Spinal cord (tissue), 10 donors: ENCODE measurements at places on chromosomes 5 and 9. TPM values are rescaled to one million over a fixed set of nuclear protein-coding genes. Genes with fewer than 3 reads are reported as not detected.
A peak's percentile ranks its signal among the peaks of the same experiment; 100 is the strongest.

GRCh38 chr9:114631166-114631565 lies 20.1 kb downstream of the TMEM268 start:
- no peak for DNase-seq

MYORG gene
- 10.4 TPM for total RNA-seq

- peak; percentile 28 for DNase-seq
Measured at GRCh38 chr9:131276094-131276888, at the start of gene FAM78A. Gene FAM78A, minus strand, starts transcription at chr9:131276510. Its CDS starts 331 bp downstream, at chr9:131276179.

- DNase-seq: no peak
Measured at GRCh38 chr9:136521537-136521936, 24.3 kb downstream of the NOTCH1 start.

IRGM gene
- not detected for total RNA-seq

- no peak for DNase-seq
Measured at GRCh38 chr9:129458155-129458661, 162.7 kb downstream of the C9orf50 start.
